CD4-positive, alpha-beta T cell treated with Interleukin-4 for 1 hour (primary cell): ENCODE measurements at places on chromosomes 3 and 15.

DNA sequence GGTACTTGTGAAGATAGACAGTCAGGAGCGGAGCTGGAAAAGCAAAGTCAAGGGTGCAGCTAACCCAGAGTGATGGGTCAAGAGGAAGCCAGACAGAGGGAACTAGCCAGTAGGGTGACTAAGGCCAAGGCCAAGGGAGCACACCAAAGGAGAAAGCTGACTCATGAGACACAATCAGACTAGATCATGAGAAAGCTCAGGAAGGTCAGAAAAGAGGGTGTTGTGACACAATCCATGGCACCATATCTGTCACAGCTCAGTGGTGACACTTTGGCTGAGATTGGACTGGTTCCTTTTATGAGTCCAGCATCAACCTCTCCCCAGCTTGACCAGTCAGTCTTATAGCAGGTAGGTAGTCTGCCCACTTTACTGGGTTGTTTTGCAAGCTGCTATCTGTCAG, 22.2 kb downstream of the P2RY1 start:
- DNase-seq, result no peak

GRCh38 chr15:99703603-99704443, 29.4 kb downstream of the LYSMD4 start:
- no peak for DNase-seq

- DNase-seq, result no peak
Observed at GRCh38 chr3:149421764-149422163, 44.3 kb upstream of the TM4SF1 start.

DNA sequence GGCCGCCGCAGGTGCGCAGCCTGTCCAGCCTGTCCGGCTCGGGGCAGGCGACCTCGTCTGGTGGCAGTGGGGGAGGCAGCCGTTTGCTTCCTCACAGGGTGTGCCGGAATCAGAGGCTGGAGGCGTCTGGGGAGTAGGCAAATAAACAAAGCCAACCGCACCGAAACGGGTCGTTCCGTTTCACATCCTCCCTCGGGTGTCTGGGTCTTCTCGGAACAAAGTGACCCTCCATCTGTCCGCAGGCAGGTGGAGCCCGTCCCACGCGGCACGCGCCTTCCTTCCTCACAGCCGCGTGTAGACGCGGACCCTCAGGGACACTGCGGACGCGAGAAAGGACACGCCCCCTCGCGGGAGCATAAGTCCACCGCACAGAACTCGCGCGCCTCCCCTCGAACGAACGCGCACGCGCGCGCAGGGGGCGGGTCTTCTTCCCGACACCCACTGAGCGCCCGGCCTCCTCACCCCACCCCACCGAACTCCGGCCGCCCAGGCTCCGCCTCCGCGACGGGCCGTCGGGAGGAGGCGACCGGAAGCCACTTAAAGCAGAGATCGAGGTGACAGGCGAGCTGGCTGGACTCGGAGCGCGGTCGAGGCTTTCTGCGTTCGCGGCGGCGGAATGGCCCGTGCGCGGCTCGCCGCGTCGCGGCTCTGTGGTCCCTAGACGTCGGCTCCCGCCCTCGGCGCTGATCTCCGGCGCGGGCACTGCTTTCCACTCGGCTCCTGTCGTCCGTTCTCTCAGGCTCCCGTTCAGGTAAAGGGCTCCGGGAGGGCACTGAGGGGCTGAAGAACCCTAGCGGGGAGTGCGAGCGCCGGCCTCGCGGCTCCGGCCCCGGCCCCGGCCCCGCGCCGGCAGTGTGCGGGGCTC, at the start of gene TIPARP:
TIPARP (plus strand) TSS at position 545 of the 865 bp plus-strand sequence. CDS start 3,108 bp downstream, outside the sequence.
- DNase-seq, result peak; percentile 99

- no peak for DNase-seq
Observed at GRCh38 chr15:43378601-43379000, 7.7 kb downstream of the TUBGCP4 start.
